ENCODE measurements at places on chromosomes 6 and 20.
A peak's percentile ranks its signal among the peaks of the same experiment; 100 is the strongest.

GRCh38 chr6:74319292-74319691 is 623.3 kb downstream of the CD109 start:
- DNase-seq = no peak

GRCh38 chr20:36957875-36958667 is 6.6 kb upstream of the SAMHD1 start:
- DNase-seq = no peak

GRCh38 chr6:33029328-33030184 is 20.2 kb upstream of the HLA-DOA start:
- DNase-seq = peak; percentile 57

DNA sequence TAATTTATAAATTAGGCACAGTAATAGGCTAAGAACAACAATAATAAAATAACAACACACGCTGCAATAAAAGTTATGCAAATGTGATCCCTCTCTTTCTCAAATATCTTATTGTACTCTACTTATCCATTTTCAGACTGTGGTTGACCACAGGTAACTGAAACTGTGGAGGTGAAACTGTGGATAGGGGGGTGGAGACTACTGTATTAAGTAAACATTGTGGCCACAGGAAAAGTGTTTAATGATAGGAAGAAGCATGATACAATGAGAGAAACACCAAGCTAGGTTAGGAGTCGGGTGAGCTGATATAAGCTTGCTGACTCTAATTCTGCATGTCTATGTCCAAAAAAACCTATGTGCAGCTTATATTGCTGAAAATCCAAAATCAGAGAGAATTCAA is 23.0 kb downstream of the NHLRC1 start:
- no peak for DNase-seq

- no peak for DNase-seq
These were observed 159.8 kb downstream of the PLCB1 start for GRCh38 chr20:8291873-8292272.

- DNase-seq = no peak
These were observed 110.5 kb downstream of the KIF16B start for GRCh38 chr20:16462711-16463110.

- DNase-seq = no peak
These were observed 33.0 kb downstream of the TRERF1 start for GRCh38 chr6:42418724-42419123.

DNA sequence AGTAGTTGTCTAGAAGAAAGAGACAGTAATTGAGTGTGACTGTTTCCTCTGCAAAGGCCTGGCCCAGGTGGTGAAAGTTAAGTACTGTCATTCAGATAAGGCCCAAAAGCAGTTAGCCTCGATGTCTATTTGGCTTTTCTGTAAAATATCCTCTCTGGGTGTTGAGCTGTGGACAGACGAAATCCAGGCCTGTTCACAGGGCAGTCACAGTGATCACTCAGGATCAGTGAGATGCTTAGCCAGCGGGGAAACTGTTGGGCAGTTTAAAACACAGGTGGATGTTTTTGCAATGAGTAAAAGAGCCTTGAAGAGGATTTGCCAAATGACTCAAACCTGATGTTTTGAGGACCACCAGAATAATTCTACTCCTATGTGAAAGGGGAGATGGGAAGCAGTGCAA is 22.0 kb upstream of the PRDM1 start:
- no peak for DNase-seq

- DNase-seq = no peak
These were observed 308.5 kb downstream of the BMP7 start for GRCh38 chr20:56957737-56958553.

All from CD4-positive, alpha-beta T cell treated with Interleukin-10 for 1 hour (primary cell).